ENCODE measurements at places on chromosomes 16 and 17.

- no peak for DNase-seq
Measured at GRCh38 chr17:78986649-78987328, 7.1 kb upstream of the LGALS3BP start.

DNA sequence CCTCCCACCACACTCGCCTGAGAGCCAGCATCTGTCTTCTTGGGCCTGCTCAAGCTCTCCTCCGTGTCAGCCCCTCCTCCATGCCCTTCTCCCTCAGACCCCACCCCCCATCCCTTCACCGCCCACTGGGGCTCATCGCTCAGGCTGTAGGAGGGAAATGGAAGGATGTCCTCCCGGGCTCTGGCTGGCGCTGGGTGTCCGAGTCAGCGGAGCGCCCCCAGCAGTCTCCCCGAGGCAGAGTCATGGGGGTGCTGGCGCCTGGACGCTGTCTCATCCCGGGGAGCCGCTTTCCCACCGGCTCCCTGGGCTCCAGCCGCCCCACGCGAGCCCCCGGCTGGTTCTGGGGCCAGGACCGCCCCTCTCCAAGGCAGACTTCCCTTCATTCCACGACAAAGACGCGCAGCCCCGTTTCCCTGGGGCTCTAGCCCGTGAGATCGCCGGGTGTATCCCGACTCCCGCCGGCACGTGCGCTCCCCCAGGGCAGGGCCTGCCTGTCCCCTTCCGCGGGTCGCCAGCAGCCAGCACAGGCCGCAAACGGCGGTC, 428 bp upstream of the ANTKMT start:
- peak; percentile 47 for DNase-seq

GRCh38 chr17:40915199-40915661, 22.2 kb downstream of the KRT23 start:
- DNase-seq = no peak

- DNase-seq = no peak
Measured at GRCh38 chr17:44844390-44844830, 3.3 kb upstream of the HIGD1B start.

DNA sequence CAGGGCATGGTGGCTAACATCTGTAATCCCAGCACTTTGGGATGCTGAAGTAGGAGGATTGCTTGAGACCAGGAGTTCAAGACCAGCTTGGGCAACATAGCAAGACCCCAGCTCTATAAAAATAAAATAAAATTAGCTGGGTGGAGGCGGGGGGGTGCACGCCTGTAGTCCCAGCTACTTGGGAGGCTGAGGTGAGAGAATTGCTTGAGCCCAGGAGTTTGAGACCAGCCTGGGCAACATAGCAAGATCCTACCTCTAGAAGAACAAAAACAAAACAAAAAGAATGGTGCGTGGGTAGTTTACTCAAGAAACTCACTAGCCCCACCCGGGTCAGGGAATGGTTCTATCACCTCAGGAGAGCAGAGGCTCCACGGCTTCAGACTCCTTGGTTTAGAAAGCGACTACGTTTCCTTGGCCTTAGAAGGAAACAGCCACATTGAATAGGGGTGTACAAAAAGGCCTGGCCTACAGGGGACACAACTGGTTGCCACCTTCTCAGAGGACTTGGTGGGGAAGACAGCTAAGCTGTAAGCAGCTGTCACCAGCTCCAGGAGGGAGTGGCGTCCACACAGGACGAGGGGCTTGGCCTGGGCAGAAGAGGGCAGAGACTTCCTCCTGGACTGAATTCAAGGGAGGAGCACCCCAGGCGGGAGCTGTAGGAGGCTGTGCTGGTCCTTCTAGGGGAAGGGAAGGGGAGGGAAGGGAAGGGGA, 716 bp downstream of the TK1 start:
- no peak for DNase-seq

DNA sequence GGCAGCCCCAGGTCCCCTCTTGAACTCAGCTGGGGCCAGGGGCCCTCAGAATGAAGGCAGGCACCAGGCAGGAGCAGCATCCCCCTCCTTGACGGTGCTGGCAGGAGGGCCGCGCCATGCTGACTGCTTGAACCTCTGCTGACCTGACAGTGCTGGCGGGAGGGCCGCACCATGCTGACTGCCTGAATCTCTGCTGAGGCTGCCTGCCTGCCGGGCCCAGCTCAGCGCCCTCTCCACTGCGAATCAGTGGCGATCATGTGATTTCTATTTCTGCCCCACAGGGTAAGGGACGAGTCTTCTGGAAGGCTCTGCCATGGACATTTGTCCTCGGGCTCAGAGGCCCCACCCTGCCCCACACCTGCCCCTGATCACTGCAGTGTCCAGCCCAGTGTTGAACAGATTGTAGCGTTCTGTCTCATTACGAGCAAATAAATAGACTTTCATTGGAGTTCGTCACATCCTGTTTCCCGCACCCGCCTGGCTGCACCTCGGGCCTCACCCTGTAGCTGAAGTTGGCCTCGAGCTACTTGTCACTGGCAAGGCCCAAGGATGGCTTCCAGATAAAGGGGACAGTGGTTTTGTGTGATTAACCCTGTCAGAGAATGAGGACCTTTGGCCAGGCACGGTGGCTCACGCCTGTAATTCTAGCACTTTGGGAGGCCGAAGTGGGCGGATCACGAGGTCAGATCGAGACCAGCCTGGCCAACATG, 8.6 kb downstream of the C16orf90 start:
- DNase-seq = no peak

DNA sequence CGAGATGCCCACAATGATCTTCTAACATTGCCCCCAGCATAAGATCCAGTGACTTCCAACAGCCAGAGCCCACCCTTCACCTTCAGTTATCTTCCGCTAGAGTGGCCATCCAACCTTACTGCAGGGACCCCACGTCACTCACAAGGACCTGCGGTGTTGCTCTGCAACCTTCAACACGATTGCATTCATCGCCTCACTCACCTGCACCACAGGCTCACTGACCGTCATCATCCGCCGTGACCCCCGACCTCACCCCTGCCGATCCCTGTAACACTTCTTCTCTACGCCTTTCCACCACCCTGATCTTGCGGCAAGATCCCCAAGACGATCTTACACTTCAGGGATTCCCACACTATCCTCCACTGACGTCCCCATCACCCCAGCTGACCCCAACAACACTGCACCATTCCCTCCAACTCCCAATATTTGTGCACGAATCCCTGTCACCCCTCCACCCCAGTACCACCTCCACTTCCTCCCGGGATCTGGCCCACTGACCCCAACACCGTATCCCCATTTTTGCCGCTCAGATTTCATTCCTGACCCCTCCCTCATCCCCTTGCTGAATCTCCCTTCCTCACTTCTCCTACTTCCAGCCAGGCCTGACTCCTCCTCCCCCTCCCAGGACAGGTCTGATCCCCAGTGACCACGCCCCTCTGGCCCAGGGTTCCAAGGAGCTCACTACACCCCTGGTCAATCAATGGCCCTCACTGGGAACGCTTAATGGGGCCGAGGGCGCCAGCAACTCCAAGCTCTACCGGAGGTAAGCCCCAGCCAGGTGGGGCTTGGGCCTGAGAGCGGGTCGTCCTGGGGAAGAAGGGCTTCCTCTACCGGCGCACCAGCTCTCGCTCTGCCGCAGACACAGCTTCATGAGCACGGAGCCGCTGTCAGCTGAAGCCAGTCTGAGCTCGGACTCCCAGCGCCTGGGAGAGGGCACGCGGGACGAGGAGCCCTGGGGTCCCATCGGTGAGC, 7.6 kb downstream of the RUNDC3A start:
- no peak for DNase-seq

DNA sequence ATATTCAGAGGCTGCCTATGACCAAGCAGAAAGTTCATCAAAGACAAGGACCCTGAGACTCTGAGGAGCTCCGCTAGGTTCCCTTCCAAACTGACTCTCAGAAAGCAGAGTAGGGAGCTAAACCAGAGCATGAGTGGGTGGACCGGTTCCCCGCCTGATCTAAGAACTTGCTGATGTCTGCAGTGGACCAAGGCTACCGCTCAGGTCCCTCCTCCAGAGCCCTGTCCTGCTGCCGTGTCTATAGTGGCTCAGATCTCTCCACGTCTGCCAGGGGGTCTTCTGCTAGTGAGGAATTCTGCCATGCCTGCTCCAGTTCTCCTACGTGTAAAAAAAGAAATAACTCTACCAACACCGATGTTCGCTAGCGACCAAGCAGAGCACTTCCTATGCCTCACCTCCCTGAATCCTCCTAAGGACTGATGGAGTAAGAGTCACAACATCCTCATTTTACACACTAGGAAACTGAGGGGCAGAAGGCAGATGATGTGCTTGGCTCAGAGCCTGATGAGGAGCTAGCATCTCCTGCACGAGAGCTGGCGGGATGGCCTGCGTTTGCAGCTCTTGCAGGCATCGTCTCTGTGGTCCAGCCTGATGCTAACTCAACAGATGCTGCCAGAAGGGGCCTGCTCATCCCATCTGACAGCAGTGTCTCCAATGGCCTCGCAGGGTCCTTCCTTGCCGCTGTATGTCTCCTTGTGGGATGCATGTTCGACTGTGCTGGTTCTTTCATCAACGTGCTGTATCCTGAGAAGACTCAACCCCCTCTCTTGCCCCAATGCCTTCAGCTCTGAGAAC, 265.5 kb downstream of the C16orf95 start:
- no peak for DNase-seq

- no peak for DNase-seq
Measured at GRCh38 chr16:10339777-10340732, 45.8 kb upstream of the ATF7IP2 start.

- no peak for DNase-seq
Measured at GRCh38 chr16:47625115-47625567, 164.0 kb downstream of the PHKB start.

GRCh38 chr17:82703935-82704865, 5.7 kb upstream of the RAB40B start:
- no peak for DNase-seq

Data from stimulated activated CD4-positive, alpha-beta T cell treated with anti-CD3 and anti-CD28 coated beads, Interleukin-15, amount 100 ng/mL, for 48 hours (primary cell).